ENCODE measurements at places on chromosomes 3 and 15.
A peak's percentile ranks its signal among the peaks of the same experiment; 100 is the strongest.

DNA sequence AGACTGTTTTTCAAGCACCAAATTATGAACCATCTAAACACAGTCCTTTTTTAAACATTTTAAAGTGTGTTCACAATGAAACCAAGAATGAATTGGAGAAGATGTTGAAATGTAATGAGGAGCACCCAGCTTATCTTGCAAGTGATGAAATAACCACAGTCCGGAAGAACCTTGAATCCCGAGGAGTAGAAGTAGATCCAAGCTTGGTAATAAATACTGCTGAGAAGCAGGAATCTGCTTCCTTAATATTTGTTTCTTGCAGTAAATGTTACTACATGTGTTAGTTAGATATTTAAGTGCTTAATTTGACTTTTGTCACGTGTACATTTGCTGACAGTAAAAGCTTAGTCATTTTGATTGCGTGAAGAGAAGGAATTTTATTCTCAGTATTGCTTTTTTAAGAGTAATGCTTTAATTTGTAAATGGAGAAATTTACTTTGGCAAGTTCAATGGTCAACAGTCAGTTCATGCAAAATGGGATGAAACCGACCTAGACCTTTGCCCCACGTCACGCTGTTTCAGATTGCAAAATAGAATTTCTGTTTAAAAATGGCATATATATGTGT lies 69.8 kb downstream of the OPA1 start:
- no peak for DNase-seq

DNA sequence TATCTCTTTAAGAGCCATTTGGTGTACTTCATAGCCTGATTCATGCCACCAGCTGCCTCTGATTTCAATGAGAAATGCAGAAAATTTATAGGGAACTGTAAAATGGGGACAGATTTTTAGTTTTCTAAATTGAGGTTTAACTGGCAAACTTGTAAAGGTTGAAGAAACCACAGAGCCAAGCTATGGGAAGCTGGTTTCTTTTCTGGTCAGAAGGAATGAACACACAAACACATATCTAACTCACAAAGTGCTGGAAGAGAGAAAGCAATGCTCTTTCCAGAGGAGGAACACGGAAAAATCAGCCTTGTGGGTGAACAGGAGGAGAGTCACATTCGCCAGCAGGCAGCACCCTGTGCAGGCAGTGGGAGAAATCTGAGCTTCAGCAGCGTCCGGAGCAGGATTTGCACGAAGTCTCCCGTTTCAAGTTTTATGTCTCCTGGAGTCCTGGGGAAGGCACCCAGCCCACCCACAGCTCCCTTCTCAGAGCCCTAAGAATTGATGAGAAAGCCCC lies 481 bp downstream of the MASP1 start:
- no peak for DNase-seq

DNA sequence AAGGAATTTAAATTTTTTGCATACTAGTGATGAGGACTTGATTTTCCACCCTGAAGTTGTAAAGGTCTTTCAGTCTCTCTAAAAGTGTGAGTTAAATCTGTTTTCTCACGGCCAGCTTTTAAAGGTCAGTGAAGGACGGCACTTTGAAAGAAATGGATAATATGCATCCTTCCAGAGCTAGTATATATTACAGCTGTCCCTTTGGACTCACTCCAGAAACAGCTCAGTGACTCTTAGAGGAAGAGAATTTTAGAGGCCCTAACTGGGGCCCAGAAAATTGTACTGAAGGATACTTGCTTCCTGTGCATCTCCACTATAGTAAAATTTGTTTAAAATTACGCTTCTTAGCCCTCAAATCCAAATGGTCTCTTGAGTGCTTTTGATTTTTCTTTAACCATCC lies 41.6 kb downstream of the PIK3CA start:
- no peak for DNase-seq

DNA sequence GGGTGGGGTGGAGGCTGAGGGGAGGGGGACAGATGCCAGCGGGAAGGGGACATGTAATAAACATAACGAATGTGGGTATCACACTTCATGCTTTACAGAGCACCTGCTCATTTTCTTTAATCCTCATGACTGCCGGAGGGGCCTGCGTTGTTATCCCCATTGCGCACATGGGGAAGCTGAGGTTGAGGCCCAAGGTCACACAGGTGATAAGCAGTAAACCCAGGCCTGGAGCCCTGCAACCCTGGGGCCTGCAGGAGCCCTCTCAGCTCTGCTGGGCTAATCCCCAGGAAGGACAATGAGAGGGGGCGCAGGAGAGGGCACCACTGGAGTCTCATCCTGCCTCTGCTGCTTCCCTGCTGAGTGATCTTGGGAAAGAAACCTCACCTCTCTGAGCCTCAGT lies 64.3 kb downstream of the MEGF11 start:
- DNase-seq = no peak

DNA sequence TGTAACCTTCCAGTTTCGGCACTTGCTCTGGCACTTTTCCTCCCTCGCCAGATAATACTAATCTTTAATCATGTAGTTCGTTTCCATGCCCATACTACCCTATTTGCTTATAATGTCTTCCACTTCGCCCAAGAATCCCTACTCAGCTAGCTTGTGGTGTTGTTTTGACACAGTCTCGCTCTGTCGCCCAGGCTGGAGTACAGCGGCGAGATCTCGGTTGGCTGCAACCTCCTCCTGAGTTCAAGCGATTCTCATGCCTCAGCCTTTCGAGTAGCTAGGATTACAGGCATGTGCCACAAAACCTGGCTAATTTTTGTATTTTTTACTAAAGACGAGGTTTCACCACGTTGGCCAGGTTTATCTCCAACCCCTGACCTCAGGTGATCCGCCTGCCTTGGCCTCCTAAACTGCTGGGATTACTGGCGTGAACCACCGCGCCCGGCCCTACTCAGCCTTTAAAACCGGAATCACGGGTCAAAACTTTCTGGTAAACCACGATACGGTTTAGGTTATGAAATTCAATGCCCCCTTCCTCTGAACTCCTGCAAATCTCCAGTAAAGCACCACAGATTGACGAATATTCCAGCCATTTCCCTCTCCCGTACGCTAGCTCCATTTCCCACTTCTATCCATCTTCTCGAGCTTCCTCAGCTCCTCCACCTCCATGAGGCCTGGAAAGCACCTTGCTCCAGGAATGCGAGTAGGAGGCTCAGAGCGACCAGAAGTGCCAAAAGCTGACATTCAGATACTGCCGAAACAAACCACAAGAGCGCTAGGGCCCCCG lies 878 bp upstream of the RAD51 start:
- DNase-seq = no peak

- no peak for DNase-seq
Measured at GRCh38 chr3:187888701-187889100, 143.4 kb upstream of the BCL6 start.

DNA sequence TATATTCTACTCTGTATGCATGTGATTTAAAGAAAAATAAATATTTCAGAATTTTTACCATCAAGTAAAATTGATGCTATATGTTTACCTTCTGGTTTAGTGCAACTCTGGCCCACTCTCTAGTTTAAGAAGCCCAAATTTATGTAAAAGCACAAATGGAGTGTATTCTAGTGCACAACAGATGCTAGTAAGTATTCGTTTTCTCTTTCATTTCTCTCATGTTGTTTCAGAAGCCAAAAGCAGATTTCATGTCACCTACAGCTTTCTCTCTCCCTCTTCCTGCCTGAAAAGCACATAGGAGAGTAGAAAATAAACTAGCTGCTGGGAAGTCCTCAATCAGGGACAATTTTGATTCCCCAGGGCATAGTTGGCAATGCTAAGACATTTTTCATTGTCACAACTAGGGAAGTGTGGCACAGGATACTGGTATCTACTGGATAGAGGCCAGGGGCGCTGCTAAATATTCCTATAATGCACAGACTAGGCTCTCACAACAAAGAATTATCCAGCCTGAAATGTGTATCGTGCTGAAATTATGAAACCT lies 147.4 kb upstream of the ARHGEF26 start:
- DNase-seq = no peak

GRCh38 chr3:160006282-160007163 lies 17.9 kb downstream of the IL12A start:
- DNase-seq = no peak

- DNase-seq = no peak
Measured at GRCh38 chr3:37713818-37714204, 147.9 kb upstream of the CTDSPL start.

DNA sequence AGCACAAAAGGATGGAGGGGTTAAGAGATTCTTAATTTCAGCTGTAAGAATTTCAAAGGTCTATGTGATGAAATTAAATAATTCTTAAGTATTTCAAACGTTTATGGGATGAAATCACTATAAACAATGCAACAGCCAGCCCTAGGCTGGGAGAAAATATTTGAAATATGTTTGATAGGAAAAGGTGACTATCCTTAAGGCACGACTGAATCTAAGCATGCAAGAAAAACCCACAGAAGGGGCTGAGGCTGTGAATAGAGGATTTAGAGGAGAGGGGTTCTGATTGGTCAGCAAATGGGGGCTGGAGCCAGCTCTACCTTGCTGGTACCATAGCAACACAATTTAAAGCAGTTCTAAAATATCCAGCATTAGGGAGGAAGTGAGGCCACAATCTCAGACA lies 220.8 kb upstream of the ATP10A start:
- DNase-seq = no peak

DNA sequence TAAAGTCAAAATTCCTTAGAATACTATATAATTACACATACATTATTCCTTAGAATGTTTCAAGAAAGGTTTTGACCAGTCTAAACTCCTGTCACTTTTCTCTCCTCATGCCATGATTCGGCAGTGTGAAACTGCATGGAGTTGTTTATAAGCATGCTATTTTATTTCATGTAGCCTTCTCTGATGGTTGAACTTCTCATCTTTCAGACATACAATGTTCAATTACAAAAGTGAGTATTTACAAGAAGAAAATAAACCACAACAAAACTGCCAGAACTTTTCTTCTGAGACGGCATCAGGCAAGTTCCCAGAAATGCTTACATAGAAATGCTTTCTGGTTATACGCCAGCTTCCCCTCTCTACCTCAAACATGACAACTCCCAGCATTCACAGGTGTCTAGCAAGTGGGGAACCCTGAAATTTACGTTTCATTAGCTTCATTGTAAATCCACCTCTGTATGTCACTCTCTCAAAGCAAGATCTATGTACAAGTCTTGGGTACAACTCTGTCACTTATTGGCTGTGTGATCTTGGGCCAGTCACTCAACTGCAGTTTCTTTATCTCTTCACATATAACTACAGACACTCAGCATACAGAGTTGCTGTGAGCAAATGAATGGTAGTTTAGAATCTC lies 42.7 kb downstream of the HDGFL3 start:
- DNase-seq = no peak

GRCh38 chr3:114178770-114179368 lies at the start of gene DRD3:
Gene DRD3 (minus strand): TSS chr3:114179052. CDS start chr3:114171992, 7,060 bp downstream.
- DNase-seq = peak; percentile 2

DNA sequence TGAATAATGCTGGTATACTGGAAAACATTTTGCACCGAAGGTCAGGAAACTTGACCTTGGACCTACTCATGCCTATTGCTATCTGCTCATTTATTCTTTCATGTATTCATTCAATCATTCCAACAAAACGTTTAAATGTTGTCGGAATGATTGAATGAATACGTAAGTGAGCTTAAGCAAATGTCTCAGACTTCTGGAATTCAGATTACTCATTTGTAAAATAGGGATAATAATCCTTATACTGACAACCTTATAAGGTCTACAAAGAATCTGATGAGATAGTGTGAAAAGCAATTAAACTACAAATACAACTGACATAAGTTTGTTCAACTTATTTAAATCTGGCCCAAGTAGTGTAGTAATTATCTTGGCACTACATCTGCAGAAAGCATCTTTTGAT lies 288.7 kb downstream of the WDR72 start:
- no peak for DNase-seq

GRCh38 chr3:13051066-13051465 lies 22.2 kb downstream of the IQSEC1 start:
- DNase-seq = no peak

GRCh38 chr3:194109192-194109863 lies 26.6 kb upstream of the HES1 start:
- DNase-seq = no peak

GRCh38 chr3:155078711-155079467 lies 1.2 kb upstream of the MME start:
- DNase-seq = no peak

GRCh38 chr3:190096345-190096744 lies 24.4 kb downstream of the P3H2 start:
- no peak for DNase-seq

- DNase-seq = no peak
Measured at GRCh38 chr15:56184516-56184915, 59.2 kb downstream of the RFX7 start.

DNA sequence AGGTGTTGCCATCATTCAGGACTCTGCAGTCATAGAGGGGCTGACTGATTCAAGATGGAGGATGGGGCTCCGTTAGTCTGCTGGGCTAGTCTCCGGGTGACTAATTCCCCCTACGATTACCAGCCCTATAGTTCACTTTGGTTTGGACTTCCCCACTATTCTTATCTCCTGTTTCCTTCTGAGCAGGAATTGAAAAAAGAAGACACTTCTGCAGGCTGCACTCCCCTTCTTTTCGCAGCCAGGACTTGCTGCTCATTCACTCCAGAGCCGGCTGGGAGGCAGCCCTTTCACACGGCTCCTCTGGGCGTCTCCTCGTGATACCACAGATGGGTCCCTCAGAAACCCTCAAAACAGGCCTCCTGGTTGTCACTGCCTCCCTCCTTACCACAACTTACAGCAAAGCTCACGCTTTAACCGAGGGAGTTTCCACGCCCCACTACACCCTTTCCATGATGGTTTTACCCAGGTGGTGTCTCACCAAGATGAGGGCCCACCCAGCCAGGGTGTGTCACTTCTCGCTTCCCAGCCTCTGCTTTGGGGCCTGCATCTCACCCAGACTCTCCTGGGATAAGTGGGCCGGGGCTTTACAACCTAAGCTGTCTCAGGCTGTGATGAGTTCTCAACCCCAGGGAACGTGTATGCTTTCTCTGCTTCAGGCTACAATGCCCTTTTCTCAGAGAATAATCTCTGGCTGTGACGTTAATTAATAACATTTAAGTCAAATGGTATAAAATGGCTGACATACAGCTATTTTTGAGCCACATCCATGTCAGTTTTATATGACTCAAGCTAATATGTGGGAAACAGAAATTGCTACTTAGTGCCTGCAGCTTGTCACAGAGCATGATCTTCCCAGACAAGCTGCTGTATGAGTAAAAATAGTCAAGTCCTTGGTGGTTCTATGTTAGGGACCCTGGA lies 11.9 kb downstream of the CX3CR1 start:
- peak; percentile 53 for DNase-seq

Measured in T-helper 9 cell (primary cell).